ENCODE measurements at places on chromosomes 6 and 20. TPM values are rescaled to one million over a fixed set of nuclear protein-coding genes. Genes with fewer than 3 reads are reported as not detected.

Gene FAM209B
- 0.26 TPM for total RNA-seq

Gene TUBB2B
- under 0.01 TPM for total RNA-seq

Gene AMD1
- 170 TPM for total RNA-seq

Gene TRIM10
- total RNA-seq: not detected

Gene C2
- total RNA-seq: 0.26 TPM

Gene THEMIS
- not detected for total RNA-seq

Gene C6orf163
- total RNA-seq: 1.6 TPM

Gene NRN1
- total RNA-seq: not detected

Gene RNF39
- total RNA-seq: 1.7 TPM

Gene PPDPF
- total RNA-seq: 21.9 TPM

Gene NMBR
- not detected for total RNA-seq

Gene PSMB8
- 19.5 TPM for total RNA-seq

Gene EYA2
- 10.6 TPM for total RNA-seq

Gene SULF2
- total RNA-seq: 25.3 TPM

Gene DPPA5
- not detected for total RNA-seq

Gene TINAG
- not detected for total RNA-seq

Gene CRISP3
- under 0.01 TPM for total RNA-seq

Gene SPACA1
- total RNA-seq: not detected

Gene LST1
- total RNA-seq: not detected

Gene BFSP1
- 2.9 TPM for total RNA-seq

Gene TULP1
- not detected for total RNA-seq

Data from bronchial epithelial cell (primary cell).